ENCODE measurements at places on chromosomes 2 and 18. TPM values are rescaled to one million over a fixed set of nuclear protein-coding genes. Genes with fewer than 3 reads are reported as not detected.

Gene RAD51AP2
- total RNA-seq, result under 0.01 TPM

Gene SLC30A3
- 0.18 TPM for total RNA-seq

Gene HTR2B
- total RNA-seq, result 0.22 TPM

DNA sequence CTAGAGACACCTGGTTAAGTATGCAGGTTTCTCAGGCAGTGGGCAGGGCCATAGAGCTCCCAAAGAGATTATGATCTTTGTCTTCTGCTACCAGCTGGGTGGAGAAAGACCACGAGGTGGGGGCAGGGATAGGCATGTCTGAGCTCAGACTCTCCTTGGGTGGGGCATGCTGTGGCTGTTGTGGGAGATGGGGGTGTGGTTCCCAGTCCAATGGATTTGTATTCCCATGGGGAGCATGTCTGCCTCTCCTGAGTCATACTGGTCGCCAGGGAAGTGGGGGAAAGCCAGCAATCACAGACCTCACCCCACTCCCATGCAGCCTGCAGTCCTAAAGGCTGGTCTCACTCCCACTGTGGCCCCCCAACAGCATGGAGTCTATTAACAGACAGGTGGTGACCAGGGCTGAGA is 31.4 kb upstream of the RHOB start:
- H3K27me3 ChIP-seq, result no peaks in the 10 kb centered on the region
- peaks cover 19% of the 10 kb centered on the region for H3K4me1 ChIP-seq
- H3K36me3 ChIP-seq, result no peaks in the 10 kb centered on the region

- no peaks in the 10 kb centered on the region for H3K36me3 ChIP-seq
- H3K4me3 ChIP-seq, result no peak overlapping the region
- no peak for DNase-seq
- peaks cover 18% of the 10 kb centered on the region for H3K4me1 ChIP-seq
- no peaks in the 10 kb centered on the region for H3K27me3 ChIP-seq
- H3K27ac ChIP-seq, result no peak overlapping the region
Measured at GRCh38 chr2:191869178-191869577, 22.3 kb upstream of the CAVIN2 start.

DNA sequence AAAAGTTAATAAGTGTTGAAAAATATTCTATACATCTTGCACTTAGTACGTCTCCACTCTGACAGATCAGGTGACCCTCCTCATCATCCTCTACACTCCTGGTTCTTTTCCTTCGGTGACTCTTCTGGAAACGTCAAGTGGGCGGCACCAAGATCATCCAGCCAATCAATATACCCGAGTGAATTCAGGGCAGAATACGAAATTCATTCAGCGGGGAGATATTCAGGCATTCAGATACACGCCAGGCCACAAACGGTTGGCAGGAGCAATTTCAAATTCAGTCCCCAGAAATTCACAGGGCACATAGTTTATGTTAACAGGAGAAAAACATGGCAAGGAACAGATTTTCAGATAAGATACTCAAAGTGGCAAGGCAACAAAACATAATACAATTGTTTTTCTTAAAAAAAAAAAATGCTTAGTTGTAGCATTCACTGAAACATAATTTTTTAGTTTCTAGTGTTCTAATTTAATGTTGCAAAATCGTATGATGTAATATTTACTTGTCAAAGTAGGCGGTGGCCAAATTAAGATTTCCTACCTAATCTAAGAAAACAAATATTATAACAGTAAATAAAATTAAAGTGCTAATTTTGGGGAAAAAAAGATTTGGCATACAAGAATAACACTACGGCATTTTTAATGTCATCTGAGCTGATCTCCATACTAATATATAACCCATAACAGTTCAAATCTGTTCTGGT is 4.2 kb downstream of the CLK1 start:
- H3K4me1 ChIP-seq, result peaks cover 8% of the 10 kb centered on the region
- H3K36me3 ChIP-seq, result peaks cover 40% of the 10 kb centered on the region
- no peak overlapping the region for H3K27ac ChIP-seq
- no peaks in the 10 kb centered on the region for H3K27me3 ChIP-seq

DNA sequence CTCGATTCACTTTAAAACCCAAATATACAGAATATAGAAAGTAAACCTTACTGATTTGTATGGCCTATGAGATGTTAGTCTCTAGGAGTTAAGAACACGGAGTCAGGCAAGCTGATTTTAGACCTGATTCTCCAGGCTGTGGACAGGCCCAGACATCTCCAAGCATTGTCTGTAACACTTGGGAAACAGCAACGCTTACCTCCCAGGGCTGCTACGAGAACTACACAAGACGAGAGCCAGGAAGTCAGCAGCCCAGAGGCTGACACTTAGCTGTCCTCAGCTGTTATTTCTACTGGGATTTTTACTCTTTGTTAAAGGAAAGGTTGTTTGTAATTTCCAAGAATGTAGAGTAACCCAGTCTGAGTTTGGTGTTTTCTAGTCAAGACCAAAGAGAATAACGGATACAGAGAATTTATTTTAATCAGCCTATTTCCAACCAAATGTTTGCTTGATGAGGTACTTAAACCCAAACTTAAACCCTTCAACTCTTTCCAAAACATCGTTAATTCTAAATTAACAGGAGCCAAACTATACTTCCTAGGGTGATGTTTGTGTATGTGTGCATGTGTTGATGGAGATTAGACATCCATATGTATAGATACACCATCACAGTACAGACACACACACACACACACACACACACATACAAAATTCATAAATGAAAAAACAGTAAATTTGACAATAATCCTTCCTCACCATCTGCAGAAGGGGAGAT is 123.4 kb downstream of the LAMA1 start:
- no peak for DNase-seq
- H3K36me3 ChIP-seq, result no peaks in the 10 kb centered on the region
- H3K4me3 ChIP-seq, result no peak overlapping the region
- H3K27me3 ChIP-seq, result no peaks in the 10 kb centered on the region
- no peak overlapping the region for H3K27ac ChIP-seq

DNA sequence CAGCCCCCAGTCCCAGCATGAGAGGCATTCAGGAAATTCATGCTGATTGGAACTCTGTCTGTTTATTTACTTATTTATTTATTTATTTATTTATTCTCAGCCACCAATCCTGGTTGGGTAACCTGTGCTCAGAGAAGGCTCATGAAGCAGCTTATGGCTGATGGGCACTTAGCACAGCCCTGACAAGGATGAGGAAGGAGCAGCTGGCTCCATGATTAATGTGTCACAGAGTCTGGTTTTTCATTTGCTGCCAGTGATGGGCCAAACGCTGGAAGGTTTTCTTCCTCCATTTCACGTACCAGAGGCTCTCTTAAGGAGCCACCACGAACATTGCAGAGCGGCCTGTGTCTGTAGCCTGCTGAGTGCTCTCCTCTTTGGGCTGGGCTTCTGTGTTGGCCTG is 28.3 kb upstream of the KCNS3 start:
- DNase-seq, result peak; percentile 5
- no peak overlapping the region for H3K4me3 ChIP-seq
- H3K27ac ChIP-seq, result no peak overlapping the region
- no peaks in the 10 kb centered on the region for H3K36me3 ChIP-seq
- H3K4me1 ChIP-seq, result peaks cover 20% of the 10 kb centered on the region

GRCh38 chr2:239587841-239588240 is 187.0 kb upstream of the HDAC4 start:
- H3K27me3 ChIP-seq, result no peaks in the 10 kb centered on the region
- peaks cover 10% of the 10 kb centered on the region for H3K4me1 ChIP-seq
- H3K36me3 ChIP-seq, result no peaks in the 10 kb centered on the region
- H3K4me3 ChIP-seq, result no peak overlapping the region
- no peak for DNase-seq

DNA sequence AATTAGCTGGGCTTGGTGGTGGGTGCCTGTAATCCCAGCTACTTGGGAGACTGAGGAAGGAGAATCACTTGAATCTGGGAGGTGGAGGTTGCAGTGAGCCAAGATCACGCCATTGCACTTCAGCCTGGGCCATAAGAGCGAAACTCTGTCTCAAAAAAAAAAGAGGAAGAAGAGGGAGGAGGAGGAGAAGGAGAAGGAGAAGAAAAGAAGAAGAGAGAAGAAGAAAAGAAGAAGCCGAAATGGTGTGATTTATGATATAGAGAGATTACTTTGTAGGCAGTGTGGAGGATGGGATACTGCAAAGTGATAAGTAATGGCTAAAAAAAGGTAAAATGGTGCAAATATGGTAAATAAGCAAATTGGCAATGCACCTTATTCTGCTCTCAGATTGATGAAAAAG is 25.1 kb downstream of the THNSL2 start:
- no peaks in the 10 kb centered on the region for H3K36me3 ChIP-seq
- no peak for DNase-seq
- no peak overlapping the region for H3K27ac ChIP-seq
- peaks cover 5% of the 10 kb centered on the region for H3K4me1 ChIP-seq
- H3K27me3 ChIP-seq, result peaks cover 13% of the 10 kb centered on the region
- no peak overlapping the region for H3K4me3 ChIP-seq

DNA sequence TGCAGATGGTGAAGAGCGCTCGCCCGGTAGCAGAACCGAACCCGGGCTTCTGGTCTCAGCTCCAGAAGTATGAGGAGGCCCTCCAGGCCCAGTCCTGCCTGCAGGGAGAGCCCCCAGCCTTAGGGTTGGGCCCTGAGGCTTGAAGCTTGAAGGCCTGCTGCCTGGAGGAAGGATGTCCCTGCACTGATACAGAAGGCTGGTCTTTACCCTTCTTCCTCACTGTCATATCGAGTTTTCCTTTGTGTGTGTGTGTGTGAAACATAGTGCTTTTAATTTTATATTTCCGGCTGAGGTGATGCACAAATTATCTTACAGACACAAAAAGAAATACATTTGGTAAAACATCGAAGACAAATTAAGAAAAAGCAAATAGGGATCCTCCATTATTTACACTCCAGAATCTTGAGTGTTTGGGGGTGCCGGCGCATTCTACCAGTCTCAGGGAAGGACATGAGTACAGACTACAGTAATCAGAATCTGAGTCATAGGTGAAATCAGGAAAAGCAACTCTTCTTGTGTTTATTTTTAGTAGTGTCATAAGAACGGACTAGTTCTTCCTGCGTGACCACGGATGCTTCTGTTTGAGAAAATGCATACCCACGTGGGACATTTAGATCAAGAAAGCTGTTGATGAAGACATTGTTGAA is 1.3 kb downstream of the DUSP28 start:
- peaks cover 42% of the 10 kb centered on the region for H3K4me1 ChIP-seq
- peaks cover 7% of the 10 kb centered on the region for H3K36me3 ChIP-seq
- H3K27ac ChIP-seq, result peak overlapping the region; percentile 82
- no peak for DNase-seq
- peak overlapping the region; percentile 72 for H3K4me3 ChIP-seq

DNA sequence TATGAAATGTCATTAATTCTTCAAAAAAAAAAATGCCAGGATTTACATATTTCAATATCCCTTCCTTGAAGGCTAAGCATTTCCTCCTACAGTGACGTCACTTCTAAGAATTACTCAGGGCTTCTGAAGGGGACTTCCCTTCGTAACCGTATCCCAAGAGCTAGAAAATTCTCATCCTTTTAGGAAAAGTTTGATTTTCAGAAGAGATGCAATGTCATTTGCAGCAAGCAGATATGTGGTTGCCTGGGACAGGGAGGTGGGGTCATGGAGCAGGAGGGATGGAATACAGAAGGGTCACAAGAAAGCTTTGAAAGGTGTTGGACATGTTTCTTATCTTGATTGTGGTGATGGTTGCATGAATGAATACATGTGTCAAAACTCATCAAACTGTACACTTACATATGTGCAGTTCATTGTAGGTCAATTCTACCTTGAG is 97.0 kb upstream of the ATL2 start:
- peak; percentile 35 for DNase-seq
- H3K36me3 ChIP-seq, result no peaks in the 10 kb centered on the region
- no peak overlapping the region for H3K27ac ChIP-seq
- peaks cover 9% of the 10 kb centered on the region for H3K4me1 ChIP-seq

DNA sequence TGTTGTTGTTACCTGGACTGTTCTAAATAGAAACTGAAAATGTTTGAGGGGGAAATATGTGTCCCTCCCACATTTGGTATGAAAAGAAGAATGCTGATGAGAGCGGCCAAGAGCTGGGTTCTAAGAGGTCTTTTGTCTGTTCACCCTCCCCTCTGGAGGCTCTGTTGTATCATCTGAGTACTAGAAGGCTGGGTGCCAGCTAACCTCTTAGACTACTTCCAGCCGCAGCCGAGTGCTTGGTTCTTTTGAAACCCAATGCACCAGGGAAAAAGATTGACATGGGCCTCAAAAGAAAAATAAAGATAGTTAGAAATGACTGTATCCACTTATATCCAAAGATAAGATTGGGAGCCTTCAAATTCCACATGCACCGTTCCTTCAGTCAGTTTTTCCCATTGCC is 255.9 kb downstream of the TXNL1 start:
- peaks cover 2% of the 10 kb centered on the region for H3K4me1 ChIP-seq
- peak; percentile 50 for DNase-seq
- no peaks in the 10 kb centered on the region for H3K36me3 ChIP-seq
- H3K4me3 ChIP-seq, result no peak overlapping the region

DNA sequence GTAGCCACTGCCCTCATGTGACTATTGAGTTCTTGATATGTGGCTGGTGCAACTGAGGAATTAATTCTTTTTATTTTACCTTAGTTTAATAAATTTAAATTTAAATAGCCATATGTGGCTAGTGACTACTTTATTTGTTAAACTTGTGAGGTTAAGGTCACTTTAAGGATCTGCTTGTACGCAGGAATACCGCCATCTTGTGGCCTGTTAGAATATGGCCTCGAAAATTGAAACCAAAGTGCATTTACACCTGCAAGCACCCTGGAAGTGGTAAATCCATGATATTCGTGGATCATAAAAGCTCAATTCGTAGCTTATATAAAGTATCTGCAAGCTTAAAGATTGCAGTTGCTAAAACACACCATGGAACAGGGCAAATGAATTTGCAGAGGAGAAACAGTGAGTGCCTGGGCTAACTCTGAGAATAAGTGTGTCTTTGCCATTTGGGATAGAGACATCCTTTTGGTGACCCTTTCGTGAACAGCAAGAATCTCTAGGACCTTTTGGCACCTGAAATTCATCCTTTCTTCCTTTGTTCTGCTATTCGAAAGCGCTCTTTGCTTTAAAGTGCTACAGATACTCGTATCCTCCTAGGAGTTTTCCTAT is 59.9 kb upstream of the REG3A start:
- no peaks in the 10 kb centered on the region for H3K4me1 ChIP-seq
- H3K4me3 ChIP-seq, result no peak overlapping the region
- DNase-seq, result peak; percentile 43
- H3K27me3 ChIP-seq, result no peaks in the 10 kb centered on the region
- H3K36me3 ChIP-seq, result no peaks in the 10 kb centered on the region

- no peaks in the 10 kb centered on the region for H3K27me3 ChIP-seq
- H3K4me1 ChIP-seq, result peaks cover 3% of the 10 kb centered on the region
- no peak overlapping the region for H3K4me3 ChIP-seq
- DNase-seq, result no peak
- H3K27ac ChIP-seq, result no peak overlapping the region
Measured at GRCh38 chr2:9366026-9366425, 57.3 kb downstream of the ITGB1BP1 start.

DNA sequence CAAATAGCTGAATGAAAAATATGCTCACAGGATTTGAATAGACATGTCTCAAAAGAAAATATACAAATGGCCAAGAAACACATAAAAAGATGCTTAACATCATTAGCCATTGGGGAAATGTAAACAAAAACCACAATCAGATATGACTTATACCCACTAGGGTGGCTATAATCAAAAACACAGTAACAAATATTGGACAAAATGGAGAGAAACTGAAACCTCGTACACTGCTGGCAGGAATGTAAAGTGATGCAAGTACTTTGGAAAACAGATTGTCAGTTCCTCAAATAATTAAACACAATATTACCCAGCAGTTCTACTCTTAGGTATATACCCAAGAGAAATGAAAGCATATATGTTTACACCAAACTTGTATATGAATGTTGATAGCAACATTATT is 213.0 kb downstream of the PHLPP1 start:
- H3K27me3 ChIP-seq, result no peaks in the 10 kb centered on the region
- no peaks in the 10 kb centered on the region for H3K36me3 ChIP-seq
- no peak overlapping the region for H3K27ac ChIP-seq
- H3K4me1 ChIP-seq, result peaks cover 2% of the 10 kb centered on the region
